Stimulated activated CD4-positive, alpha-beta T cell treated with anti-CD3 and anti-CD28 coated beads, Interleukin-1b, Interleukin-23, amount 100 ng/mL, for 1 hour (primary cell): ENCODE measurements at places on chromosomes 11 and 22.

GRCh38 chr11:79610678-79611077, 169.8 kb upstream of the TENM4 start:
- DNase-seq, result no peak

DNA sequence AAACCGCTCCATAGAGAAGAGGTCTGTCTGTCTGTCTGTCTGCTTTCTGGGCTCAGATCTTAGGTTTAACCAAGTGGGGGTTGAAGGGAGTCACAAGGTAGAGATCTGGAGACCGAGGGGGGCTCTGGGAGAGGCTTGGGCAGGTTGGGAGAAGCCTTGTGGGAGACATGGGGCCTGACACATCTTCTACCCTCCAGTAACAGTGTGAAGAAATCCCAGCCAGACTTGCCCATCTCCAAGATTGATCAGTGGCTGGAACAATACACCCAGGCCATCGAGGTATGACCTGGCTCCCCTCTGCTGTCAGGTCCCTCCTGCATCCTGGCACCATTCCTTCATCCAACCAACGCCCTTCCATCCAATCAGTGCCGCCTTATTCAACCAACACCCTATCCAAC, 7.4 kb downstream of the PRR33 start:
- no peak for DNase-seq

DNA sequence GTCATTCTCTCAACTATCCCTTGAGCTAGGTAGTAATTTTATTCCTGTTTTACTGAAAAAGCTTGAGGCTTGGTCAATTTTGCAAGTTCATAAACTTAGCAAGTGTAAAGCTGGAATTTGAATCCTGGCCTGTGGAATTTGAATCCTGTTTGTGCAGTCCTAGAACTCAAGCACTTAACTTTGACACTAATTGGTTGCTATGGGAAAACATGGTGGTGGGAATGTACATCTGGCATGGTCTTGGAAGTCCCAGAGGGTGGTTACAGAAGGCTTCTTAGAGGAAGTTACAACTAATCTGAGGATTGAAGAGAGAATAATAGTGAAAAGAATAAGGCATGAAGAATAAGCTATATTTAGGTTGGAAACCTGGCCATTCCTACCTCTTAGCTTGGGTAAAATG, 66.5 kb upstream of the LIN7C start:
- DNase-seq, result no peak

GRCh38 chr11:37812281-37812880, 1214.3 kb upstream of the RAG2 start:
- DNase-seq, result no peak

GRCh38 chr11:109039611-109040010, 374.7 kb downstream of the DDX10 start:
- no peak for DNase-seq

GRCh38 chr11:62205441-62205840, 3.0 kb upstream of the SCGB2A1 start:
- no peak for DNase-seq

GRCh38 chr11:65883058-65883761, 3.6 kb downstream of the CTSW start:
- DNase-seq, result no peak

- no peak for DNase-seq
These were observed 9.5 kb upstream of the GNAZ start for GRCh38 chr22:23060612-23061400.
